ENCODE measurements at places on chromosomes 5 and 9.

DNA sequence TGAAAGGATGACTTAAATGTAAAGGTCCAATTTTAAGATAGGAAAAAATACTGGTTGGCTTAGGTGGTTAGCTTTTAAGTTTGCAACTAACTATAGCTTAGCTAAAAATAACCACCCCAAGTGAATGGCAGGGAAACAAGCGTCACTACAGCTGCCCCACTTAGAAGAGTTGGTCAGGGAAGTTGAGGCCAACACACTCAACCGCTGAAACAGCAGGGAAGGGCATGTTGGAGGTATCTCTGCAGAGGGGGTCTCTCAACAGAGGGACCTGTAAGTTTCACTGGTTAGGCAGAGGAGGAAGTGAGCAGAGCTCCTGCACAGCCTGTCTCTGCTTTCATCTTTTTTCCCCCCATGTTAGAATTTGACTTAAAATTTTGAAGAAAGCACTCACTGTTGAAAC is 75.3 kb downstream of the LHFPL2 start:
- no peak for DNase-seq

DNA sequence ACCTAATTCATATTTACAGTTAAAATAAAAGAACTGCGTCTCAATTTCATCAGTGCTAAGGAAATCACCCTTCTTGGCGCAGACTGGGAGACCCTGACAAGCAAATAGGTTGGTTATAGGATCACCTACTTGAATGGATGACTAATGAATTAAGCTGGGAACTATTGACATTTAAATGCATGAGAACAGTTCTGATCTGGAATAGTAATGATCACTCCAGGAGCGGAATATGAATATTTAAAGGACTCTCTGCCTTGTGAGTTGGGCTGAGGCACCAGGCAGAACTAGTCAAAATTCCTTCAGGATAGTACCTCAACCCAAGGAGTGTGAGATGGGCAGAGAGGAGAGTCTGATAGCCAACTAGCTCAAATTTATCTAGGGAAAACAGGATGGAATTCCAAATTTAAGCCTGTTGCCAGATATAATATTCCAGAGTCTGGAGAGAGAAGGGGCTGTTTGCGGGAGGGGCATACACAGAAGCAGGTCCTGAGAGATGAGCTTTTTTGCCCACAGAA is 364.4 kb downstream of the CSNK1G3 start:
- no peak for DNase-seq

DNA sequence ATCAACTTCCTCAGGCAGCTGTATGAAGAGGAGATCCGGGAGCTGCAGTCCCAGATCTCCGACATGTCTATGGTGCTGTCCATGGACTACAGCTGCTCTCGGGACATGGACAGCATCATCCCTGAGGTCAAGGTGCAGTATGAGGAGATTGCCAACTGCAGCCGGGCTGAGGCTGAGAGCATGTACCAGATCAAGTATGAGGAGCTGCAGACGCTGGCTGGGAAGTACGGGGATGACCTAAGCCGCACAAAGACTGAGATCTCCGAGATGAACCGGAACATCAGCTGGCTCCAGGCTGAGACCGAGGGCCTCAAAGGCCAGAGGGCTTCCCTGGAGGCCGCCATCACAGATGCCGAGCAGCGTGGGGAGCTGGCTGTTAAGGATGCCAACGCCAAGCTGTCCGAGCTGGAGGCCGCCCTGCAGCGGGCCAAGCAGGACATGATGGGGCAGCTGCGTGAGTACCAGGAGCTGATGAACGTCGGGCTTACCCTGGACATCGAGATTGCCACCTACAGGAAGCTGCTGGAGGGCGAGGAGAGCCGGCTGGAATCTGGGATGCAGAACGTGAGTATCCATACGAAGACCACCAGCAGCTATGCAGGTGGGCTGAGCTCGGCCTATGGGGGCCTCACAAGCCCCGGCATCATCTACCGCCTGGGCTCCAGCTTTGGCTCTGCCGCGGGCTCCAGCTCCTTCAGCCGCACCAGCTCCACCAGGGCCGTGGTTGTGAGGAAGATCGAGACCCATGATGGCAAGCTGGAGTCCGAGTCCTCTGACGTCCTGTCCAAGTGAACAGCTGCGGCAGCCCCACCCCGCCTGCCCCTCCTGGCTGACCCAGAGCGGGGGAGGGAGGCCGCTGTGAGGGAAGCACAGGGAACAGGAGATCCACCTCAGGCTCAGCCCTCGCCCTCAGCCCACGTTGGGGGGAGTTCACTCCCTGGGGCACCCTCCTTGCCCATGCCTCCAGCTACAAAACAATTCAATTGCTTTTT is 84.0 kb downstream of the SEC61B start:
- no peak for DNase-seq

DNA sequence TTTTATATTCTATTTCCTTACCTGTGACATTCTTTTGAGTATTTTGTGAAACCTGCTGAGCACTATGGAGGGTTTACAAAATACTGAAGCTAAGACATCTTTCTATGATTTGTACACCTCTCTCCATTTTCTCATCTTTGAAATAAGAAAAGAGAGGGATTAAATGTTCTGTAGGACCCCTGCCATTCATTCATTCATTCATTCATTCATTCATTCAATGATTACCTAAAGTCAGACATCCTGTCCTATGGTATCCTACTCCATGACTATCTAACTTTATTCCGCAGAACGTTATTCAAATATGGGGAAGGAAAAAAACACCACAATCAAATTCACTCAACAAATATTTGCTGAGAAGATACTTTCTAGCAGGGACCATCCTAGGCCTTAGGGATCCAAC is 51.4 kb downstream of the AP3B1 start:
- DNase-seq = no peak

DNA sequence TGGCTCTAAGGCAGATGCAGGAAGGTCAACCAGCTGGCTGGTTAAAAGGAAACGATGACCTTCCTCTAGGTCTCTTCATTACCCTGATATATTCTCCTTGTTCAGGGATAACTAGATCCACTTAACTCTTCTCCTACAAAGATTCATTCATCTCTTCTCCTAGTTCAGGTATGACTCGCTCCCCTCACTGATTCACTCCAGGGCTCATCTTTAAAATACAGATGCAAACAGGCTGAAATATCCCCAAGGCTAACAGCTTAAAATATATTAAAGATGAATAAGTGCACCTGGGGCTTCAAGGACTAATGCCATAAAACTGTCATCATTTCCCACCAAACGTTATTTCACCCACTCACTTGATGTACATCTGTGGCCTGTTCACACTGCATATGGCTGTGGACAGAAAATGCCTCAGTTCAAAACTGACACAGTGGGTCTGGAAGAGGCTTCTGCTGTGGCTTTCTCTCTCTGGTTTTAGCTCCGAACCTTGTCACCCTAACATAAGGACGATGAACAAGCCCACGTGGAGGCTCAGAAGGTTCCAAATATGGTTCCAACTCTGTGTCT is 366.9 kb downstream of the DEPDC1B start:
- no peak for DNase-seq

DNA sequence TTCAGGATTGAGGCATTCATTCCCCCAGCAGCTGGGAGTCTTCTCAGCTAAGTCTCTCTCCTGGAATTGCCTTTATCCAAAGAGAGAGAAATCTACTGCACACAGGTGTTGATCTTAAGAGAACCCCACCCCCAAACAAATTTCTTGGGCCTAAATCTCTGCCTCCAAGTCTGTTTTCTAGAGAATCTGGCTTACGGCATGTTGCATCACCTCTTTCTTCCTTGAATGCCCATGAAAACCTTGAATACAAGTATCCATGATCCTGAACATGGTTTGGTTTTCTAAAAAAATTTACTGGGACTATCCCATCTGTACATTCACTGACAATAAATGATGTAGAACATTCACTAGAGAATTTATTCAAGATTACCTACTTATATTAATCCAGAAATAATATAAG is 401.6 kb downstream of the PDE4D start:
- DNase-seq = no peak

DNA sequence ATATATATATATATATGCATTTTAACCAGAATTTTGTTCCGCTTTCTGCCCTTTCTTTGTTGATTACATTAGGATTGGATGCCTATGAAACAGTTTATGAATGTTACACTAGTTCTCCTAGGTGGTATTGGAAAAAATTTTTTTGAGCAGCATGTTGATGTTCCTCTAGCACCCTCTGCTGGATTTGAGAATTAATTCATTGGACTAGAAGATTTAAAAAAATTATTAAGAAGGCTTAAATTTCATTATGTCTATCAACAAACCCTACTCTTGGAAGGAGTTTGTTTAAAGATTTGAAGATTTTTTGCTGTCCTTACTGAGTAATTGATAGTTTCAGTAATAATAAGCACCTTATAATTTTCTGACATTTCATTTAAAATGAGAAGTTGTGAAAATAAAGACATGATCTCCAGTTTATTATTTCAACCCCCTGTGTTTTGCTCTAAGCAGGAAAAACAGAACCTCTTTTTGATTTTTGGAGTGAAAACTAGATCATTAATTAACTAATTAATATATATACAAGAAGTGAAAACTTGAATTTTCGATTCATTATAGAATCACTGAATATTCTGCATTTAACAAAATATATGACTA is 89.6 kb downstream of the CCDC171 start:
- DNase-seq = no peak

Data from cardiac septum (tissue), 1 donor.